ENCODE measurements at places on chromosomes 2 and 18.
A peak's percentile ranks its signal among the peaks of the same experiment; 100 is the strongest.

- no peaks in the 10 kb centered on the region for H3K36me3 ChIP-seq
- H3K4me1 ChIP-seq: peaks cover 60% of the 10 kb centered on the region
- no peaks in the 10 kb centered on the region for H3K27me3 ChIP-seq
- no peak for DNase-seq
- no peak overlapping the region for H3K4me3 ChIP-seq
Measured at GRCh38 chr2:102239344-102239743, 52.5 kb downstream of the IL1RL2 start.

DNA sequence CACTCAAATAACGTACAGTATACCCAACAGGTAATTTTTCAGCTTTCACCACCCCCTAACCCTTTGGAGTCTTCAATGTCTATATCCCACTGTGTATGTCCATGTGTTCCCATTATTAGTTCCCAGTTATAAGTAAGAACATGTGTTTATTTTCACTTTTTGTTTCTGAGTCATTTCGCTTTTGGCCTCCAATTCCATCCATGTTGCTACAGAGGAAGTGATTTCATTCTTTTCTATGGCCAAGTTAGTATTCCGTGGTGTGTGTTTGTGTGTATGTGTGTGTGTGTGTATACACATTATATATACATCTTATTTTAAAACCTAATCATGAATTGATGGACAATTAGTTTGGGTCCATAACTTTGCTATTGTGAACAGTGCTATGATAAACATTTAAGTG lies 464.4 kb downstream of the CMPK2 start:
- H3K4me3 ChIP-seq: no peak overlapping the region
- no peaks in the 10 kb centered on the region for H3K36me3 ChIP-seq
- no peaks in the 10 kb centered on the region for H3K27me3 ChIP-seq
- H3K4me1 ChIP-seq: no peaks in the 10 kb centered on the region

DNA sequence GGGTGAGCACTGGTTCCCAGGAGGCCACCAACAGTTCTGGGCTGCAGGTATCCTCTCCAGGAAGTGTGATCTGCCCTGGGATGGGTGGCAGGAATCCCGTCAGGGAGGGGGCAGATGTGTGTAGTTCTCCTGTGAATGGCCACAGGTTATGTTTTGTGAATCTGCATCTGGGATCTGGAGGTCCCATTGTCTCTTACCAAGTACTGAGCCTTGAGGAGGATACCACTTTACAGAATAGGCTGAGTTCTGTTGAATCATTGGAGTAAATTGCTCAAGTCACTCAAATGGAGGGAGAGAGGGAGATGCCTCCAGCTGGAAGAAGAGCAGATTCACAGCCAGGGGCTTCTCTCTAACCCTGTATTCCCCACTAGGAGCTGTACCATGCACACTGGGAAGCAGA lies 168.2 kb downstream of the ANKRD30B start:
- H3K4me3 ChIP-seq: no peak overlapping the region
- H3K27ac ChIP-seq: no peak overlapping the region
- H3K4me1 ChIP-seq: no peaks in the 10 kb centered on the region
- DNase-seq: no peak
- H3K36me3 ChIP-seq: no peaks in the 10 kb centered on the region
- no peaks in the 10 kb centered on the region for H3K27me3 ChIP-seq

GRCh38 chr2:200869014-200869413 lies 4.6 kb upstream of the CLK1 start:
- H3K4me3 ChIP-seq: no peak overlapping the region
- H3K4me1 ChIP-seq: peaks cover 27% of the 10 kb centered on the region
- no peak overlapping the region for H3K27ac ChIP-seq
- DNase-seq: no peak
- H3K27me3 ChIP-seq: no peaks in the 10 kb centered on the region
- no peaks in the 10 kb centered on the region for H3K36me3 ChIP-seq

- H3K4me1 ChIP-seq: no peaks in the 10 kb centered on the region
- no peak for DNase-seq
- H3K4me3 ChIP-seq: no peak overlapping the region
- H3K27ac ChIP-seq: no peak overlapping the region
- no peaks in the 10 kb centered on the region for H3K27me3 ChIP-seq
- no peaks in the 10 kb centered on the region for H3K36me3 ChIP-seq
Measured at GRCh38 chr2:162125138-162125537, 26.9 kb downstream of the GCG start.

DNA sequence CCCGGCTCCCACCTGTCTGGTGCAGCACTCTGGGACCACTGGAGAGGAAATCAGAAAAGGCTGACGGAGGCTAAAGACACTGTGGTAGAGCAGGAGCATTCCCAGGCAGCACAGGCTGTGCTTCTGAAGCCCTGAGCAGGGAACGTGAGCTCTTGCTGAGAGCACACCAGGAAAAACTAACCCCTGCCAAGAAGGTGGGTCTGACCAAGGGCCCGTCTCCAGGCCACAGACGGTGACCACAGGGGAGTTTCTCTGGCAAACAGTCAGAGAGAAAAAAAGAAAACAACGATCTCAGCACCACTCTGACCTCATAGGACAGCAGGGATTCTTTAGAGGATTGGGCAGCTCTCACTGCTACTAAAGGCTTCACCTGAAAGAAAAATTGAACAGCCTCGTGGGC lies 201.4 kb downstream of the AFF3 start:
- no peak overlapping the region for H3K4me3 ChIP-seq
- no peaks in the 10 kb centered on the region for H3K27me3 ChIP-seq
- no peak for DNase-seq
- H3K4me1 ChIP-seq: no peaks in the 10 kb centered on the region

DNA sequence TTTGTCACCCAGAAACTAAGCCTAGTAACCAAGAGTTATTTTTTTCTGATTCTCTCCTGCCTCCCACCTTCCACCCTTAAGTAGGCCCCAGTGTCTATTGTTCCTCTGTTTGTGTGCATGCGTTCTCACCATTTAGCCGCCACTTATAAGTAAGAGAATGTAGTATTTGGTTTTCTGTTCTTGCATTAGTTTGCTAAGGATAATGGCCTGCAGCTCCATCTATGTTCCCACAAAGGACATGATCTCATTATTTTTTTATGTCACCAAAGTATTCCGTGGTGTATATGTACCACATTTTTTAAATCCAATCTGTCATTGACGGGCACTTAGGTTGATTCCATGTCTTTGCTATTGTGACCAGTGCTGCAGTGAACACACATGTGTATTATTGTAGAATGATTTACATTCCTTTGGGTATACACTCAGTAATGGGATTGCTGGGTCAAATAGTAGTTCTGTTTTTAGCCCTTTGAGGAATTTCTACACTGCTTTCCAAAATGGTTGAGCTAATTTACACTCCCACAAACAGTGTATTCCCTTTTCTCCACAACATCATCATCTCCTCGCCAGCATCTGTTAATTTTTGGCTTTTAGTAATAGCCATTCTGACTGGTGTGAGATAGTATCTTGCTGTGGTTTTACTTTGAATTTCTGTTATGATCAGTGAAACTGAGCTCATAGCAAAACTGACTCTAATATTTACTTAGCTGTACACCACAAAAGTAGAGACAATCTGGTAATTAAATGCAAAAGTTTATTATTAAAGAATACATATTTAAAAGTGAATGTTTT lies 660.1 kb upstream of the SLC8A1 start:
- no peaks in the 10 kb centered on the region for H3K4me1 ChIP-seq
- H3K36me3 ChIP-seq: no peaks in the 10 kb centered on the region
- no peaks in the 10 kb centered on the region for H3K27me3 ChIP-seq
- H3K27ac ChIP-seq: no peak overlapping the region

DNA sequence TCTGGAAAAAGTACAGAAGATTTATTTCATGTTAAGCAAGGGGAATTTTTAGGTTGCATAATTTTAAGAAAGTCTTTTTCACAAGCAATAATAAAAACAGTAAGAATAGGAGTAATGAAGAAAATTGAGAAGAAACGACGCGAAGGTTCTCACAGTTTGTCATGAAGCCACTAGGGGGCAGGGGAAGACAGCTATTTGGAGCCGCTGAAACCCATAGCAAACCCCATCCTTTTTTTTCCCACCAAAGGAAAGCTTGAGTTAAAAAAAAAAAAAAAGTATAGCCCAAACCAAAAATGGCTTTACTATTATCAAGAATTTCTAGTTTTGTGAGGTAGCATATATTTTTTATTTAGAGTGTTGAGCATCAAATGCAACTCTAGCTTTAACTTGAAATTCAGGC lies 300.9 kb downstream of the PHLPP1 start:
- H3K4me1 ChIP-seq: no peaks in the 10 kb centered on the region
- no peak overlapping the region for H3K4me3 ChIP-seq
- no peak overlapping the region for H3K27ac ChIP-seq
- H3K36me3 ChIP-seq: no peaks in the 10 kb centered on the region
- peaks cover 9% of the 10 kb centered on the region for H3K27me3 ChIP-seq

DNA sequence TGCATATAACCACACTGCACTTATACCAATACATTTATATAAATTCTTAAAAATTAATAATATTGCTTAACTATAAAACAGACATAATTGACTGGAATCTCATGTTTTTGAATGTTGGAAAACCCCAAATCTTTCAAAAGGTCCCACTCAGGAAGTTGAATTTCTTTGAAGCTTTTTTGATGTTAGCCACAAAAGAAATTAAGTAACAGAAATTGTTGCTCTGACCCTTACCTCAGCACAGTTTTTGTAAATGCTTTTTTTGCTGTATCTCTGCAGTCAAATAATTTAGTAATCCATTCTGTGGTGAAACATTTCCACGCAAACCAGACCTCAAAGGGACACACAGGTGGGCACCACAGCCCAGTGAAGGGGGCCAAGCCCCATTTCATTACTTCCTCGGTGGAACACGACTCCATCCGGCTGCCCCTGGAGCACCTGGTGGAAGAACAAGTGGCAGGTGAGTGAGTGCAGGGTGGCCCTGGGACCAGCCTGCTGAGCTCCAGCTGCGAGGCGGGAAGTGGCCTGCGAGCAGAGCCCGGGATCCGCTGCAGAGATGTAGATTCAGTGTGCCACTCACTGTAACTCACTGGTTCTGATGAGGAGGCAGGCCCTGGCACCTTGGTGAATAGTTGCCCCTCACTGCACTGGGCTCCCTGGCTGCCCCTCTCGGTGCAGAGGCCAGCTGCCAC lies 8.4 kb downstream of the SCLY start:
- no peak for DNase-seq
- no peaks in the 10 kb centered on the region for H3K27me3 ChIP-seq
- H3K4me1 ChIP-seq: no peaks in the 10 kb centered on the region
- no peak overlapping the region for H3K4me3 ChIP-seq
- no peak overlapping the region for H3K27ac ChIP-seq

DNA sequence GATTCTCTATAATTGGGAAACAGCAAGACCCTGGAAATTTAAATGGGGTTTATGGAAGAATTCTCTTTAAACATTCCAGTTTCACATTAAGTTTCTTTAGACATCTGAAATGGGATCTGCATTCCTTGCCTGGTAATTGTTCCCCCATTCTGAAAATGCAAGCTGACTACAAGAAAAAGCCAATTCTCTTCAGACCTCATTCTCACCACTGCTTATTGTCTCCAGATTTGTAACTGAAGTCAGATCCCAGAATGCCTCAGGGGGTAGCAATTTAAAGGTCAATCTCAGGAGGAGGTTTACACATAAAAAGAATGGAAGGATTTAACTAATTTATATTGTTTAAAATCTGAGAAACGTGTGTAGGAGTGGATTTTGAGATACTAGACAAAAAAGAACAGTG lies 41.2 kb downstream of the COL3A1 start:
- H3K4me3 ChIP-seq: no peak overlapping the region
- DNase-seq: no peak
- no peak overlapping the region for H3K27ac ChIP-seq
- no peaks in the 10 kb centered on the region for H3K4me1 ChIP-seq
- H3K27me3 ChIP-seq: no peaks in the 10 kb centered on the region
- no peaks in the 10 kb centered on the region for H3K36me3 ChIP-seq

DNA sequence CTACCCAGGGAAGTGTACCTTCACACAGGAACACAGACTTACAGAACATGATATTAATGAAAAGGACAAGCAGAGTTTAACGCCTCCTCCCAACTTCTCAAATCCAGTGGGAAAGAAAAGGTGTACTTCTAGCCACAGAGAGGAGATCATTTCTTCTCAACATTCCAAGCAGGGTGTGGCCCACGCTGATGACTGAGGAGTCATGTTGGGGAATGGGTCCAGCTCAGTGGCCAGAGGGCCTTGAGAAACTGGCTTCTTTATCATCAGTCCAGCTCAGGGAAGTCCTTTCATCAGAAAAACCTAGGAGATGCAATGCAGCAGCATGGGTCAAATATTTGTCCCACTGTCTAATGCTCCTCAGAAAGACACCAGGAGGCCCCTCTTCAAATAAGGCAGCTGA lies 63.0 kb downstream of the RBM43 start:
- H3K36me3 ChIP-seq: no peaks in the 10 kb centered on the region
- H3K4me1 ChIP-seq: no peaks in the 10 kb centered on the region
- H3K27me3 ChIP-seq: no peaks in the 10 kb centered on the region
- H3K27ac ChIP-seq: no peak overlapping the region

DNA sequence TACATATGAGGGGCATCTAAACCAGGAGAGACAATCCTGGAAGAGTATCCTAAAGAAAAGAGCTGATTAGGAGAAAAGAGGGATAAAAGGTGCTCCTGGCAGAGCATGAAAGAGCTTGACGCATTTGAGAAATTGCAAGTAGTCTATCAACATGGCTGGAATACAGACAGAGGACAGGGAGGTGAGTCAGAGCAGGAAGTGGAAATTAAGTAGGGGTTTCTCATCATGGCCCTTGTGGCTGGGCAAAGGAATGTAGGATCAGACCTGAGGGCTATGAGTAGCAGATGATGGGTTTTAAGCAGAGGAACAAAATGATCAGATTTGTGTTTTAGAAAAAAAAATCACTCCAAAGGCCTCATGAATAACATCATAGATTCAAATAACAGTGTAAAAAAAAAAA lies 49.2 kb upstream of the UGP2 start:
- no peaks in the 10 kb centered on the region for H3K27me3 ChIP-seq
- no peak overlapping the region for H3K27ac ChIP-seq

DNA sequence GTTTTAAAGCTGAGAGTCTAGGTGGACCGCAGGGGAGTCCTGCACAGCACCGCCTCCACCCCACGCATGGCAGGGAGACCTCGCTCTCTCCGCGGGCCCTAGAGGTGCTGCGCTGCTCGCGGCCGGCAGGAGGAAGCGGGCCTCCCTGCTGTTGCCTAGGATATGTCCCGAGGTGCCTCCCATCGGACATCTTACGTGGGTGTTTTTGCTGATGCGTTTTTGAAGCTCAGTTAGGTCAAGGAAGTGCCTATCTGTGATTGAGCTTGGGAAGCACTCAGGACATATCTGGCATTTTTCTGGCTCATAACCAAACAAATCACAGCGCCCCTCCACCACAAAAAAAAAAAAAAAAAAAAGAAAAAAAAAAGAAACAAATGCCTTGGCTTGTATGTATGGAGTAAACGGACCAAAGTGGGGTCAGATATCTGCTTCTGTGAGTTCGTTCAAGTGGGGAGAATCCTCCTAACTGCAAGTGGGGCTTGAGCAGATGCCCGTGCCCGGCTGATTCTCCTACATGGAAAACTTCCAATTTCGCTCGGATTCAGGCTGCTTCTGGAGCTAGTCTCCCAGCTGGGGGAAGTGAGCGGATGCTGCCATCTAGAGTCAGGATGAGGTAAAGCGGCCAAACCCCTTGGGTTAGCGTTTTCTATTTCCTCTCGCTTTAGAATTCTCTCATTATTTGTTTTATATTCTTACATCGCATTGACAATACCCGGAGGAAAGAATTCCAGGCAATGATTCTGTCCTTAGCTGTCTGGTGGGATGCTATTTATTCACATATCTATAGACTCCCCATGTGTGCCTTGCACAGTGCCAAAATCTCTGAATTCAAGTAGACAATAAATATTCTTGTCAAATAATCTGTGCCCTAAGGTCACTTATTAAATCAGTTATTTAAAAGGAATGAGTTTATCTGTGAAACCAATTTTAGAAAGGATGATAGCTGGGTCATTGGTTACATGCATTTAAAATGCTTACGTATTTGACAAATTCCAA lies 95.3 kb downstream of the CD8B2 start:
- no peak overlapping the region for H3K27ac ChIP-seq
- H3K27me3 ChIP-seq: no peaks in the 10 kb centered on the region
- peaks cover 7% of the 10 kb centered on the region for H3K4me1 ChIP-seq
- no peaks in the 10 kb centered on the region for H3K36me3 ChIP-seq
- peak overlapping the region; percentile 18 for H3K4me3 ChIP-seq
- peak; percentile 81 for DNase-seq

Data from left lung (tissue), 14 donors.